ENCODE measurements at places on chromosomes 12 and 14.

GRCh38 chr12:3251691-3252090 is 174.5 kb downstream of the TSPAN9 start:
- no peak for DNase-seq

DNA sequence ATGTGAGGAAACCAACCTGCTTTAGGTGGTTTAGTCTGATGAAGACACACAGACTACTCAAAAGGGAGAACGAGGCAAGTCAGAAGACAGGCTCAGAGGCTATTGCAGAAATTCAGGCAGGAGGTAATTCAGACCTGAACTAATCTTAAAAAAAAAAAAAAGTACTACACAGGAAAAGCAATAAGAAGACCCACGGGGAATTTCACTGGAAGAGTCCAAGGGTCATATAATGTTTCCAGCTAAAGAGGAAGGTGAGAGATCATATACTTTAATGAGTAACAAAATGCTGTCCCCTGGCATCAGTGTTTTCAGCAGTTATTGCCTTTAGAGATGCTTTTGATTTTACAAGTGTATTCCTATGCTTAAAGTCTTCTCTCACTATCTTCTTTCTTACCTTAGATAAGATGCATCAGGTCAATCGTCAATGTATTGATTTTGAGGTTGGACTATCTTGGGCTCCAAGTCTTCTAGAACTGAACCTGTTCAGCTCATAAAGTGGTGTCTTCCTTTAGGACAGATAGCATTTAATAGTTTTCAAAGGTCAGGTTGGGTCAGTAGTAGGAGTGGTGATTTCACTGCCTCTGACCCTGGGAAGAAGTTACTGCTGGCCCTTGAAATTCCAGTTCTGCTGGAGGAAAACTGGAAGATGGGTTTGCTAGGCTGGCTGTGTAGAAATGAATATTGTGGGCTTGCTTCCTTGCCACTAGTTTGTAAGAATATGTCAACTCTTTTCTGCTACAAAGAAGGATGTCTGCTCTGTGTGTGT is 60.0 kb downstream of the FAR2 start:
- DNase-seq: no peak

DNA sequence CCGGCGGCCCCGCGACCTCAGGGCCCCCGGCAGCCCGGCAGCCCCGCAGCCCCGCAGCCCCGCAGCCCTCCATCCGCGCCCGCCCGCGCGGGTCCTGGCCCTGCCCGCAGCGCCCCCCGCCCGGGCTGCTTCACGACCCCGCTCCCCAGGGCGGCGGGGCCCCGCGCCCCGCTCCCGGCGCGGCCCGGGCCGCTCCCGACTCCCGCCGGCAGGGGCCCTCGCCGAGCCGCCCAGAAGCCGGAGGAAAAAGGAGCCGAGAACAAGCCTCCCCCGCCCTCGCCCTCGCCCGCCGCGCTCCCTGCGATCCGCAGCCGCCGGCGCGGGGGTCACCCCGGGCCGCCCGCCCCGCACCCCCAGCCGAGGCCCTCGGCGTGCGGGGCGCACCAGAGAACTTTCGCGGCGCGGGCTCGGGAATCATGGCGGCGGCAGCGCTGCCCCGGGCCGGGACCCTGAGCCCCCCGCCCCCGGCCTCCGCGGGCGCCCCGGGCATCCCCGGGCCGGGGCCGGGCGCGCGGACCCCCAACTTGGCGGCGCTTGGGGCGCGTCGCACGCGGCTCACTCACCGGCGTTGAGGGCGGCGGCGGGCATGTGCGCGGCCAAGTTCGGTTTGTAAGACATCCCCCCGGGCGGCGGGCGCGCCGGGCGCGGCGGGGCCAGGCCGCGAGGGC is 521 bp downstream of the CDK2AP1 start:
- no peak for DNase-seq

- DNase-seq: no peak
Measured at GRCh38 chr14:89418452-89418851, 1.4 kb upstream of the FOXN3 start.

DNA sequence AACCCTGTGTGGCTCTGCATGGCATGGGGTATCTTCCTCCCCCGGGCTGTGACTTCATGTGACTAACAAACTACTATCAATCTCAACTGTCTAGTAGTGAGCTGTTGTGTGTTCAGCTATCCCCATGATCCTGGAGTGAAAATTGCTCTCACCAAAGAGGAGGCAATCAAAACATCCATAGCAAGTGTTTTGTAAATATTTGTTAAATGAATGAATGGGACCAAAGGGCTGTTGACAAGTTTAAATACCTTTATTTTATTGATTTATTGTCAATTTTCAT is 138.1 kb upstream of the CPM start:
- no peak for DNase-seq

GRCh38 chr12:92769124-92769901 is 66.5 kb downstream of the PLEKHG7 start:
- DNase-seq: no peak
